ENCODE measurements at places on chromosomes 11 and 22. TPM values are rescaled to one million over a fixed set of nuclear protein-coding genes. Genes with fewer than 3 reads are reported as not detected.

Gene CBX7
- total RNA-seq, result 174 TPM

Gene RPS6KA4
- total RNA-seq, result 42.5 TPM

Gene CHRM1
- total RNA-seq, result not detected

Gene BCO2
- total RNA-seq, result 26.6 TPM

Gene CRYBA4
- total RNA-seq, result not detected

Gene PTDSS2
- total RNA-seq, result 34.7 TPM

Gene SPI1
- 35.0 TPM for total RNA-seq

Gene CYP2D6
- not detected for total RNA-seq

All from thoracic aorta (tissue), 2 donors.